ENCODE measurements at places on chromosomes 7 and 10.

GRCh38 chr10:110637558-110638053, 6.5 kb upstream of the RBM20 start:
- no peak for DNase-seq

DNA sequence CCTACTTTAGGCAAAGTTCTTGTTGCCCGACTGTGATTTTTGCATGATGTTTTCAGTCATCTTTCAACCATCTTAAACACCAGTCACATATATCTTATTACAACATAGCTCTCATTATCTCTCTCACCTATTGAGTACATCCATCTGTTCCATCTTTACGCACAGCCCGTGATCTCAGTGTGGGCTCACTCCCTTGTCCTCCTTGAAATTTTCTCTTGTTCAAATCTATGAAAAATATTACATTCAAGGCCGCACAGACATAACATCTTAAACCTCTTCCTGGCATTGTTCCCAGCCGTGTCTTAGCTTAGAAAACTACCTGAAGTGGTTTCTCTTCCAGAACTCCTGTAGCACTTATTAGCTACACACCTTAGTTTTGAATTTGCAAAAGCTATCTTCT, 32.6 kb downstream of the NET1 start:
- no peak for DNase-seq

- DNase-seq = no peak
Measured at GRCh38 chr10:119726676-119727261, 919 bp downstream of the INPP5F start.

DNA sequence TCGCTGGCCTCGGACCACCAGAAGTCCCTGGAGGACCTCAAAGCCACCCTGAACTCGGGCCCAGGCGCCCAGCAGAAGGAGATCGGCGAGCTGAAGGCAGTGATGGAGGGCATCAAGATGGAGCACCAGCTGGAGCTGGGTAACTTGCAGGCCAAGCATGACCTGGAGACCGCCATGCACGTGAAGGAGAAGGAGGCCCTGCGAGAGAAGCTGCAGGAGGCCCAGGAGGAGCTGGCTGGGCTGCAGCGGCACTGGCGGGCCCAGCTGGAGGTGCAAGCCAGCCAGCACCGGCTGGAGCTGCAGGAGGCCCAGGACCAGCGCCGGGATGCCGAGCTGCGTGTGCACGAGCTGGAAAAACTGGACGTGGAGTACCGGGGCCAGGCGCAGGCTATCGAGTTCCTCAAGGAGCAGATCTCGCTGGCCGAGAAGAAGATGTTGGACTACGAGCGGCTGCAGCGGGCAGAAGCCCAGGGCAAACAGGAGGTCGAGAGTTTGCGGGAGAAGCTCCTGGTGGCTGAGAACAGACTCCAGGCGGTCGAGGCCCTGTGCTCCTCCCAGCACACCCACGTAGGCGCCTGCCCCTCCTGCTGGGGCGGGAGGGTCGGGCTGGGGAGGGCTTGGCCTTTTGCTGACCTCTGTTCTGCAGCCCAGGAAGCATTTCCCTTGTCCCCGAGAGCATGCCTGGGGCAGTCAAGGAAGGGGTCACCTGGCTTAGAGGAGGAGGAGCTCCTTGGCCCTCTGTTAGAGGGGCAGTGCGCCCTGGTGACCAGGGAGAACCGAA, 77.3 kb upstream of the GTF2IRD1 start:
- no peak for DNase-seq

GRCh38 chr7:12719141-12719919, 31.9 kb downstream of the ARL4A start:
- DNase-seq = no peak

GRCh38 chr10:110405380-110405779, 92.3 kb upstream of the DUSP5 start:
- no peak for DNase-seq

DNA sequence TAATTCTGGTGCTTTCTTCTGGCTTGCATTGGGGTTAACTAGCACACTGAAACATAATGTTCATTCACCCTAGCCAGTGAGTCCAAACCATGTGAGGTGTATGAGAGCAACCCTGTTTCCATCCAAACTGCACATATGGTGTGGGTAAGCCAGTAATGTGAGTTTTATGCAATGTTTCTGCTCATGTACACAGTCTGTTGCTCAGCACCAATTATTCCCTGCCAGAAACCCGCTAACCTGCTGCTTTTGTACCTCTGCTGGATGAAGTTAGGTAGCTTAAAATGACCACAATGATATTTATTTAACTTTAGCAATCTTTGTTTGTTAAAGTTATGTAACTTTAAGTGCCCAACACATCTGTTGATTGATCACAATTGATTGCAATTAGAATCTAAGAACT, 93.7 kb upstream of the RPA3 start:
- no peak for DNase-seq

GRCh38 chr10:66996996-66997395, 71.2 kb downstream of the LRRTM3 start:
- no peak for DNase-seq

- no peak for DNase-seq
Measured at GRCh38 chr10:47296941-47297340, 3.1 kb upstream of the GDF10 start.

GRCh38 chr10:83678850-83679249, 460.5 kb upstream of the GHITM start:
- no peak for DNase-seq

DNA sequence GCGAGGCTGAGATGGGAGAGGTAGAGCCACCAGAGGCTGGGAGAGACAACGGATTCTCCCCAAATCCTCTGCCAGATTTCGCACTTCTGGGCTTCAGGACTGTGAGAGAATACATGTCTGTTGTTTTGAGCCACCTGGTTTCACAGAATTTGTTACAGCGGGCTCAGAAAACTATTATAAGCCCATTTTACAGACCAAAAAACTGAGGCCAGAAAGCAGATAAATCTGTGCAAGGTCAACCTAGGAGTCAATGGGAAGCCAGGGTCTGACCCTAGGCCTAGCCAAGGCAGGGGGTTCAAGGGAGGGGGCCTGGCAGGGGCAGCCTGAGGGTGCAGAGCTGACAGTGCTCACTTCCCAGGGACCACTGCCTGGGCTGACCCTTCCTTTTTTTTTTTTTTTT, 8.7 kb downstream of the MYL10 start:
- no peak for DNase-seq

GRCh38 chr7:10672186-10672585, 301.5 kb upstream of the PHF14 start:
- no peak for DNase-seq

- DNase-seq = no peak
Measured at GRCh38 chr7:131250331-131250730, 77.3 kb upstream of the MKLN1 start.

- no peak for DNase-seq
Measured at GRCh38 chr10:506451-507354, 182.8 kb downstream of the DIP2C start.

GRCh38 chr10:74634995-74635536, 191.3 kb upstream of the KAT6B start:
- DNase-seq = no peak
